Activated T-cell treated with anti-CD3 and anti-CD28 coated beads, Interleukin-2, amount 50 U/mL, for 72 hours (primary cell): ENCODE measurements at places on chromosomes 11 and 22. TPM values are rescaled to one million over a fixed set of nuclear protein-coding genes. Genes with fewer than 3 reads are reported as not detected.

- DNase-seq: no peak
These were observed 12.5 kb upstream of the C1QTNF4 start for GRCh38 chr11:47606731-47607130.

The LRRC74B gene
- not detected for total RNA-seq

The SLC36A4 gene
- total RNA-seq: 18.0 TPM

- no peak for DNase-seq
These were observed 201.2 kb downstream of the NTM start for GRCh38 chr11:131571571-131571970.

DNA sequence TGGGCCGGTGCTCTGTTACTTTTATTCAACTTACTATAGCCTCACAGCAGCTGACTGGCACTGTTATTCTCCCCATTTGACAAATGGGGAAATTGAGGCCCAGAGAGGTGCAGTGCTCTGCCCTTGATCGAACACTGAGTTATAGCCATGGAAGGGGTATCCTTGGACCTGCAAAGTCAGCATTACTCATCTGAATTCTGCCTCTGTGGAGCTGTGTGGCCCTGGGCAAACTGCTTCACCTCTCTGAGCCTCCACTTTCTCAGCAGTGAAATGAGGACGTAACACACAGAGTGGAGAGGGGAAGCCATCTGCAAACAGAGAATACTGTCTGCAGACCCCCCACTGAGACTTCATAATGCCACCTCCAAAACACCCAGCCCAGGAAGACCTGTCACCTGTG lies 25.3 kb downstream of the TPST2 start:
- DNase-seq: no peak

The GUCY1A2 gene
- total RNA-seq: not detected

DNA sequence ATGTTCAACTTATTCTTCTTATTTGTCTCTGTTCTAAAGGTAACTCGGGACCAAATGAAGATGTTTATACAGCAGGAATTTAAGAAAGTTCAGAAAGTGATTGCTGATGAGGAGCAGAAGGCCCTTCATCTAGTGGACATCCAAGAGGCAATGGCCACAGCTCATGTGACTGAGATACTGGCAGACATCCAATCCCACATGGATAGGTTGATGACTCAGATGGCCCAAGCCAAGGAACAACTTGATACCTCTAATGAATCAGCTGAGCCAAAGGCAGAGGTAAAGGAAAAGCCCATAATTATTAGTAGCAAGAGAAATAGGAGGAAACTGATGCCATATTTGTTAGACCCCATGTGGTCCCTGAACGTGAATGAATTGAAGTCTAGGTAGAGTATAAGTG lies 63.3 kb downstream of the TRIM44 start:
- no peak for DNase-seq

The SHISAL1 gene
- not detected for total RNA-seq

GRCh38 chr22:50298937-50299784 lies 8.3 kb downstream of the PLXNB2 start:
- no peak for DNase-seq

DNA sequence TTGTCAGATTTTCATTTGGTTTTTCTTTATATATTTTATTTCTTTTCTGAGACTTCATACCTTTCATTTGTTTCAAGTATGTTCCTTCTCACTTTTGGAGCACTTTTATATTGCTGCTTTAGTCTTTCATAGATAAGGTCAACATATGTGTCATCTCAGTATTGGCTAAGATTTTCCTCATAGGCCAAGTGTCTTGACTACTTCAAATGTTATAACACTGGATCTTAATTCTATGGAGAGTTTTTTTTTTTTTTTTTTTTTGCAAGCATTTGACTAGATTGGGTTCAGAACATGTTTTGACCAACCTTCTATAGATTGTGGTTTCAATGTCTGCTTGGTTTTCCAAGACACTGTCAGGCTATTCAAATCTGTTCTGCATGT lies 69.0 kb upstream of the NARS2 start:
- DNase-seq: no peak

DNA sequence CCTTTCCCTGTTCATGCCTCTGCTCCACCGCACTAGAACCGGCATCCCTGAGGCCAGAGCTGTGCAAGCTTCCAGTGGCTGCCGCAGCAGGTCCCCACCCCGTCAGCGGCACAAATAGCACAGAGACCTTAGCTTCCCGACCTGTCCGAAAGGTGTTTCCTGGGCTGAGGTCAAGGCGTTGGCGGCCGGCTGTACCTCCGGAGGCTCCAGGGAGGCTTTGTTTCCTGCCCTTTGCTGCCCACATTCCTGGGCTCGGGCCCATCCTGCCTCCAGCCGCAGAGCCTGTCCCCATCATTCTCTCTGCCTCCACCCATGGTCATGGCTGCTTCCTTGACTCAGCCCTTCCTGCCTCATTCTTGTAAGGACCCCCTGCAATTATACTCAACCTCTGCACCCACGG lies 31.2 kb downstream of the ARHGAP8 start:
- DNase-seq: no peak

- DNase-seq: peak; percentile 47
These were observed 7.3 kb downstream of the PDGFB start for GRCh38 chr22:39237318-39238100.

GRCh38 chr22:45917700-45918458 lies 59.1 kb downstream of the WNT7B start:
- DNase-seq: no peak

The RAB3IL1 gene
- 0.49 TPM for total RNA-seq

The KRTAP5-7 gene
- not detected for total RNA-seq

- DNase-seq: no peak
These were observed 62.6 kb downstream of the KCNJ1 start for GRCh38 chr11:128804481-128804880.

The MRGPRX3 gene
- total RNA-seq: not detected

GRCh38 chr11:112355726-112356125 lies 95.1 kb upstream of the PLET1 start:
- no peak for DNase-seq
